ENCODE measurements at places on chromosomes 4 and X. TPM values are rescaled to one million over a fixed set of nuclear protein-coding genes. Genes with fewer than 3 reads are reported as not detected.

The NUDT9 gene
- 24.0 TPM for total RNA-seq

The TRIM2 gene
- total RNA-seq = 25.9 TPM

- no peak for DNase-seq
These were observed 52.5 kb upstream of the SHISA3 start for GRCh38 chr4:42344749-42345148.

DNA sequence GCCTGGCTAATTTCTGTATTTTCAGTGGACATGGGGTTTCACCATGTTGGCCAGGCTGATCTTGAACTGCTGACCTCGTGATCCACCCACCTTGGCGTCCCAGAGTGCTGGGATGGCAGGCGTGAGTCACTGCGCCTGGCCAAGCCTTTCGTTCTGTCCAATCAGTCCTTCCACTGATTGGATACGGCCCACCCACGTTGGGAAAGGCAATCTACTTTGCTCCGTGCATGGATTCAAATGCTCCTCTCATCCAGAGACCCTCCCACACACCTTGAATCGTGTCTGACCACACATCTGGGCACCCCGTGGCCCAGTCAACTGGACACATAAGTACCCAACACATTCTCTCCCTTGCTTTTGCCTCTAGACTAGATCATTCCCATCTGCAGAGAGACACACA is 74.9 kb downstream of the CRLF2 start:
- no peak for DNase-seq

DNA sequence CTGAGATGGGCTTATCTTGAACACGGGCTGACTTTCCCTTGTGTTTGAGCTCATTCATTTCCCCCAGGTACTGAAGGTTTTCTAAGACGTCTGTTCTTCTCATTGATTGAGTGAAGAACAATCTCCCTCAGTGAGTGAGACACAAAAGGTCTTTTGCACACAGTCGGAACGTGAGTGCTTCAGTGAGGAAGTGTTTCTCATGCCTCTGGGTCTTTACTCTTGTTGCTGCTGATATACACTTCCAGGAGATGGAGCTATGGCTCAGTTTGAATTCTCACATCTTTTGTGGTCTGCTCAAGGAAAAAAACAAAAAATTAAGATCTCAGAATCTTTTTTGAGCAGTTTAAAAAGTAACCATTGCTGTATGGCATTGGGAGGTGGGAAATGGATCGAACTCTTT is 981.9 kb upstream of the TENM3 start:
- DNase-seq = no peak

DNA sequence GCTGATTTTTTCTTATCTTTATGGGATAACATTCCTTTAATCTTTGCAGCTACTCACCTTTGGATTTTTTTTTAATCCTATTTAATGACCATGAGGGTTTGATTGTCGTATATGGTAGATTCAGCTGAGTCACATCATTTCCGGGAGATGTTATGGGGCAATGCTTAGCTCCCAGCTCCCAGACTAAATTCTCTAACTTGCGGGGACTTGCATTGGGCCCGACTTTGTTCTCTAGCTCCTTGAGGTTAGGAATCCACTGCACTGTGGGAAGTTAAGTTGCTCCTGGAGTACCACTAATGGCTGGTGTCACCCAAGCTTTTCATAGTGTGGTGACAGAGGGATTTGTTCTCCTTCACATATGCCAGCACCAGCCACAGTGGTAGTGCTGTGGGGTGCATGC is 287.4 kb downstream of the TECRL start:
- DNase-seq = no peak

- no peak for DNase-seq
These were observed 37.3 kb downstream of the SLIT2 start for GRCh38 chr4:20288846-20289512.

- no peak for DNase-seq
These were observed 32.8 kb downstream of the ELOVL6 start for GRCh38 chr4:110165382-110166286.

DNA sequence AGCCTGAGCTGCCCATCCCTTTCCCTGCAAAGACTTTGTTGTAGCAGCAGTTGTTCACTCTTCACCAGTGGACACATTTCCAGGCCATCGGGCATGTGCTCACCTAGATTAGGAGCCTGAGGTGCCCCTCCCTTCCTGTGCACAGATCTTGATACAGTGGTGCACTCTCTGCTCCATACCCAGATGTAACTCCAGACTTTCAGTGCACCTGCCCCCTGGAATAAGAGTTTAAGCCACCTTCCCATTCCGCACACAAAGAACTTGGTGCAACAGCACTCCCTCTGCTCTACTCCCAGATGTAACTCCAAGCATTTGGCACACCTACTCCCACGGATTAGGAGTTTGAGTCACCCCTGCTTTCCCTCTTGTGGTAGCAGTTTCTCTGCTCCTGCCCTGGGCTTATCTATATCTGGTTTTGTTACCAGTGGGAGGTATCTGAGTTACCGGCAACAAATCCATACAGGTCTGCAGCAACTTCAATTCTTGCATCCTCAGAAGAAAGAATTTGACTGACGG is 36.0 kb upstream of the PLK4 start:
- DNase-seq = no peak

GRCh38 chrX:120732461-120732860 is 102.6 kb upstream of the C1GALT1C1 start:
- DNase-seq = no peak

Measured in heart left ventricle (tissue), 16 donors.